ENCODE measurements at places on chromosomes 7 and 10.
A peak's percentile ranks its signal among the peaks of the same experiment; 100 is the strongest.

DNA sequence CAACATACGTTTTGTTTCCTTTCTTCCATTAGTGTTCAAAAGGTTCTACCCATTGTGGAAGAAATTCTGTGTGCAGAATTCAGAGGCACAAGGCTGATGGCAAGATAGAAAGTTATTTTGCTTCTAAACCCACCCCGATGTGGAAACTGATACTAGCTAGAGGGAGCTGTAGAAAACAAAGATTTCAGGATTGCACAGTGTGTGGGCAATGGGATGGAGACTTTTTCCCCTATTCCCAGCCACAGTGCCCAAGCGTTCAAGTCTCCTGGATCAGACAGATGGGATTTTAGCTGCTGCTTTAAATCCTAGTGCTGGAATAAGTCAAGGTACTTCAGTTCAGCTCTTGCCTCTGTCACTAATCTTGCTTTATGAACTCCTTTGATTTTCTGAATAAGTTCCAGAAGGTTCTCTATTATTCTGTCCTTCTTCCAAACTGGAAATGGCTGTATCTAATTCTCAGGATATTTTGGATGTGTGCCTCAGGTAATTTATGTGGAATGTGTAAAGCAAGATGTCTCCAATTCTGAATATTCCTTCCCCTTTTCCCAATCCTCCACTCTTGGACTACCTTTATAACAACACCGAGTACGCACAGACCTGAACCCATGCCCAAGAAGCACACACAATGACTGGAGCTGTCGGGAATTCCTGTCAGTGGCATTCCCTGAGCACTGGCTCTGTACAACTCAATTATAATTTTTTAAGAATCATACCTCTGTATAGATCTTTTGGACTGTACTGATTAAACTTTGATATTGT lies 473.0 kb downstream of the PLXDC2 start:
- no peak for DNase-seq

DNA sequence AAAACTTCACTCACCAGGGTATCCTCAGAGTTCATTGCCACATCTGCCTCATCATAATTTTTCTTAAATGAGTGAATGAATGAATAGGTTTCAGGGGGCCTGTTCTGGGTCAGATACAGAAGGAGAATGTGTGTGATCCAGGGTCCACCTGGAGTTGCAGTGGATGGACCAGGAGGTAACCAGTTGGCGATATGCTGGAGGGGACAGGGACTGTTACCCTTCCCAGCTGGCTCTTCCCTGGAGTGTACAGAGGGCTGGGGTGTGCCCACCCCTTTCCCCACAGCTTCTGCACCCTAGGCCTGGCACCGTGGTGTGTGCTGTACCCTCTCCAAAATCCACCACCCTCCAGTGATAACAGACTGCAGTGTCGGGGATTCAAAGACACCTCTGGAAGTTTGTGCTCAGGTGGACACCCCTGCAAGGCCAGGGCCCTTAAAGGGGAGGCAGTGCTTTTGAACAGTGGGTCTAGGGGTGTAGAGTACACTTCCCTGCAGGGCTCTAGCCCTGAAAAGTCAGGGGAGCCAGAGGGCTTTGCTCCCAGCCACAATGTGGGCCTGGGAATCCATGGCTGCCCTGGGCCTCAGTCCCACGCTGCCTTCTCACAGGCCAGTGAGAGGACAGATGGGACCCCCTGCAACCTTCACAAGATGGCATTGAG lies 134.4 kb upstream of the UNC5B start:
- DNase-seq, result no peak

DNA sequence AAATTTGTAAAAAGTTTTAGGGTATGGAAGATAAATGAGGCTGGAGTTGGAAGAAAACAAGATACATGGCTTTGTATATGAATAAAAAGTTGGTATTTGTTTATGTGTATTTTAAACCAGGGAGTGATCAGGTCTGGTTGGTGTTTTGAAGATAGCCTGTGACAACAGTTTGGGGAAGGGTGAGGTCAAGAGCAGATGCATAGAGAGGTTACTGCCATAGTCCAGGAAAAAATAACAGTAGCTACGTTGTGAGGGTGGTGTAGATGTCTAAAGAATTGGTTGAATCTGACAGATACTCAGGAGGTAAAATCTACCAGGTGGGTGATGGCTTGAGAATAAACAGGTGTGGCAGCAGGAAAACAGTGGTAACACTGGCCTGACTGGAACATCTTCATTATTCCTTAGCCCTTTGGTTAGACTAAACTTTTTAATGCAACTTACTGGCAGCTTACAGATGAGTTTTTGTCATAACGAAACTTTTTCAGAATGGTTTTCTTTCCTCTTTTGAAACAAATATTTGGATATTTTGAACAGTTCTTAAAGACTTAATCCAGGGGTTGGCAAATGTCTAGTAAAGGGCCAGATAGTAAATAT lies 25.5 kb downstream of the ZNRF2 start:
- DNase-seq, result no peak

GRCh38 chr7:83640240-83640639 lies 8.7 kb downstream of the SEMA3E start:
- no peak for DNase-seq

DNA sequence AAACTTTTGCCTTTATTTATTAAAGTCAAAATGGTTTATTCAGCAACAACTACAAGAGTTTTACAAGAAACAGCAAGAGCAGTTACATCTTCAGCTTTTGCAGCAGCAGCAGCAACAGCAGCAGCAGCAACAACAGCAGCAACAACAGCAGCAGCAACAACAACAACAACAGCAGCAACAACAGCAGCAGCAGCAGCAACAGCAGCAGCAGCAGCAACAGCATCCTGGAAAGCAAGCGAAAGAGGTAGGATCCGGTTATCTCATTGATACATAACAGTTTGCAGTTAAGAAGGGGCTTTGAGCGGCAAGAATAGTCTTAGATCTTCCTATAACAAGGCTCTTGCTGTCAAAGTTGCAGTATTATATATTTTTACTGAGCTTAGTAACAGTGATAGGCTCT lies 215.1 kb downstream of the FOXP2 start:
- DNase-seq, result no peak

- no peak for DNase-seq
These were observed 69.4 kb upstream of the SHH start for GRCh38 chr7:155881471-155882350.

DNA sequence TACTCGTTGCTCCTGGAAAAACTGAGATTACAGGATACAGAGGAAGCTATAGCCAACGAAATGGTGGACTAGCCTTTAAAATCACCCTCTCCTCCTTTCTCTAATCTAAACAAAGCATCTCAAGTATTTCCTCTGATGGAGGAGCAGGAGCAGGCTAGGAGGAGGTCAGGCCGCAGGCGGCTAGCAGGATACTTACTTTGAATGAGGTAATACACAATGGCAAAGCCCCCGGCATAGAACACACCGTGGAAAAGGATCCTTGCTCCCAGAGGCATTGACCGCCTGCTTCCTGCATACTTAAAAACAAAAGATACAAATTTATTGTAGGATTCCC lies 64.4 kb downstream of the STK17A start:
- no peak for DNase-seq

DNA sequence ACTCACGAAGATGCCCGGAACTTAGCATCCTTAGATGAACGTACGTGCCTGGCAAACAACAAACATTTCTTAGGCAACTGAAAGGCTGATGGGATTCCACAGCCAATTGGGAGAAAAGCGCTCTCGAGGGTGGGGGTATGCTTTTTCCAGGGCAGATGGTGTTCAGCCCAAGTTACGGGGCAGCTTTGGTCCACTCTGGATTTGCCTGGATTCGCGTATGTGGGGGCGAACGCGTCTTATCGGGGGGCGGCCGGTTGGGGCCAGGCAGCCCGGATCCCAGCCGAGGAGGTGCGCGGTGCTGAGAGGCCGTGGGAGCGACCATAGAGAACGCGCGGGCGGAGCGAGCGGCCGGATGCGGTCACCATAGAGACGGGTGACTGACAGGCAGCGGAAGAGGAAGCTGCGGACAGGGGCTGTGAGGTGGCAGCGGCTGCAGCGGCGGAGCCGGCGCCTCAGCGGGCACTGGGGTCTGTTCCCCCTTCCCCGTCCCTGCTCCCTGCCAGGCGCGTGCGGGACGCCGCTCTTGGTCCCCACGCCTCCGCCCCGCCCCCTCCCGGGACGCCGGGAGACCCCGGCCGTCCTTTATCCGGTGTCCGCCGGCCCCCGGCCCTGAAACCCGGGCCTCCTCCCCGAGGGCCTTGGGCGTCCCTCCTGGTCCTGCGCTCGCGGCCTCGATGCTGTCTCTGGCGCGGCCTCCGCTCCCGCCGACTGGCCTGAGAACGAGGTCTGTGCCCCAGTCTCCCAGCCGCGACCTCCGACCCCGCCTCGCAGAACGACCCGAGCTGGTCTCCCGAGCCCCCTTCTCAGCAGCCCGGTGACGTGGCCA lies at the start of gene CHPF2:
Gene CHPF2 (plus strand): TSS at position 393 of the 826 bp plus-strand sequence. CDS start 1,529 bp downstream, outside the sequence.
- peak; percentile 94 for DNase-seq

DNA sequence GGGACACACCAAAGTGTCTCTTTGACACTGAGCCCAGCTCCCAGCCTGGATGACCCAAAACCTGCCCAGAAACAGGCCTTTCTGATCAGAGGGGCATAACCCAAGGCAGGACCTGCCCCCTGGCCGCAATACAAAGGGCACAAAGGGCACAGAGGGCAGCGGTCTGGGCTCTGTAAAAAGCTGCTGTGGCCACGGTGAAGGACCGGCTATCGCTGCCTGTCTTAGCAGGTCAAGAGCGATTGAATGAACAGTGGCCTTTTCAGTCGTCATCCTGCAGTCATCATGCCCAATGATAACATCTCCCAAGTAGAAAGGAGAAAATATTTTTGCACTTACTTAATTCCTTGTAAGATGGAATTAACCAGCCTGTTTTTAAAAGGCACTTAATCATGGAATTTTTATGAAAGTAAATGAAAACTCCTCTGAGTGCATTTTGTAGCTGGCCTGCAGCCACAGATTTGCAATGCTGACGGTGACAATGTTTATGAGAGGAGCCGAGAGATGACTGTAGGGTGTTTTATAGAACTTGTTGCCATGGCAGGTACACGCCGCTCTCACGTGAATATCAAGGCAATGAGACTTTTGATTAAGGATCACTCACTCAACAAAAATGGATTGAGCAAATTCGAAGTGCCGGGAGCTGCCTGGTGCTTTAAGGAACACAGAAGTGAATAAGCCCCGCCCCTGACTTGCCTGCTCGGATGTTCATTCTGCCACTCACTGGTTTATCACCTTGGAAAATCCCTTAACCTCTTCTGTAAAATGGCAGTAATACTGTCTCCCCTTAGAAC lies 47.3 kb upstream of the BHLHA15 start:
- DNase-seq, result no peak

DNA sequence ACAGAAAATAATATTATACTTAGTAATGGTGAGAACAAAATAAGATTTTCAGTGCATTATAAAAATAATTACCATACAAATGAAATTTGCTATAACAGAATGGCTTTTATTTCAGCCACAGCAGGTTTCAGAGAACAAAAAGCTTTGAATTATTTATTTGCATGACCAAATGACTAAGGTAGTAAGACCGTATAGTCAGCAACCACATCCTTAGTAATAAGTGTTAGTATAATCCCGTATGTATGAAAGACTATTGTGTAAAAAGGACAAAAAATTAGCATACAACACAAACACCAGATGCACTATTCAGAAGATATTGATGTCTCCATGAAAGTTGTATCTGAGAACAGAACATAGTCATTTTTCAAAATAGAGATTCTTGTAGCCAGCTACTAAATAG lies 12.2 kb downstream of the PDZD8 start:
- peak; percentile 15 for DNase-seq

GRCh38 chr10:110912374-110912773 lies 6.6 kb downstream of the BBIP1 start:
- DNase-seq, result no peak

DNA sequence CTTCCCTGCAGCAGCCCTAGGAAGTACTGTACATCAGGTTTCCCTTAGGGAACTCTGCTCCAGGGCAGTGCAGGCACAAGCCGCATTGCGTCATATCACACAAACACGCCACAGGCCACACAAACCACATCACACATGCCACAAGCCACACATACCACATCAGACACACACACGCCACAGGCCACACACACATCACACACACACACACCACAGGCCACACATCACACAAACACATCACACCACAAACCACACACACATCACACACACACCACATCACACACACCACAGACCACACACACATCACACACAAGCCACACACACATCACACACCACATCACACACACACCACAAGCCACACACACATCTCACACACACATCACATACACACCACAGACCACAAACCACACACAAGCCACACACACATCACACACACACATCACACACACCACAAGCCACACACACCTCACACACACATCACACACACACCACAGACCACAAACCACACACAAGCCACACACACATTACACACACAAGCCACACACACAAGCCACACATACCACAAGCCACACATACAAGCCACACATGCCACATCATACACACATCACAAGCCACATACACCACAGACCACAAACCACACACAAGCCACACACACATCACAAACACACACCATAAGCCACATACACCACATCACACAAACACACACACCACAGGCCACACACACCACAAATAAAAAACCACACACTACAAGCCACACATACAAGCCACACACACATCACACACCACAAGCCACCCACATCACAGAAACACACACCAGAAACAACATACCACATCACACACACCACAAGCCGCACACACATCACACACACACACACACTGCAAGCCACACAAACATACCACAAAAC lies 53.4 kb downstream of the TMEM209 start:
- peak; percentile 41 for DNase-seq

DNA sequence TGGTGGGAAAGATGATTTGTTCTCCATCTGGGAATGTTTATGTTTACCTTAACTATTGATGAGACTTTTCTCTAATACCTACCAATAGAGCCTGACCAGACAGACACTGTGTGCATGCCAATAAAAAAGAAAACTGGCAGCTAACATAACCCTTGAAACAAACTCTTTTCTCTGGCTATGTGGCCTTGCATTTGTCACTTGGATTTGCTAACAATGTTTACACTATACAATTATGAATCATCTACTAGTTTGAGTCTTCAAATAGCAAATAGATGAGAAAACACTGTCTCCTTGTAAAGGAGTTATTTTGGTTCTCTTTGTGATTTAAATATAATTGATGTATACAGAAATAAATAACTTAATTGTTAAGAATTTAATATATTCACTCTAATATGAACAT lies 273.1 kb downstream of the SEMA3D start:
- no peak for DNase-seq

DNA sequence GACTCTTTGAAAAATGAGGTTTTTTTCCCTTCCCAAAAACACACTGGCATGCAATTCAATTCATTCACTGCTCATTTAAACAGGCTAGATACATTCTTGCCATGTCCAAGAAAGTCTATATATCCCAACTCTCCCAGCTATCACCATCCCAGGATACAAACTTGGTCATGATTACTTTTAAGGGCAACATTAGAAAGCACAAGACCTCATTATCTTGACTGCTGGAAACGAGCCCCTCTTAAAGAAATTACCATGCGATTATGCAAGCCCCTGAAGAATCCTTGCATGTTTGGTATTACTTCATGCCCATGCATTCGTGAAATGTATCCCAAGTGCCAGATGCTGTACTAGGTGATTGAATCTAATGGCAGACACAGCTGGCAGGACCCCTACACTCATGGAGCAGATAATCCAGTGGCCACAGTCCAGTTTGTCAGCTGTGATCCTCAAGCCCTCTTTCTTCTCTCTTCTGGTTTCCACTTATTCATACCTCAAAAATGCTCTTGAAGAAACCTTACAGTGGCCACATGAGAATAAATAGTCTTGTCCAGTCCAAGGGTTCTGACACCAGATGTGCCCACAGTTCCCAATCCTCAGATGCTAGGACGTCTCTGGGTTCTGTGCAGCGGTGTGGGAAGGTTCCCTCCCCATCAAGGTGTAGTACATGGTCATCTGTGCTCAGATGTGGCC lies 103.7 kb upstream of the HABP2 start:
- no peak for DNase-seq

All from activated CD4-positive, alpha-beta T cell treated with anti-CD3 and anti-CD28 coated beads, Interleukin-2, Interleukin-6, amounts not matched to agents 100 ng/mL and 50 ng/mL, durations not matched to agents 16 hours and 8 hours (primary cell).